ENCODE measurements at places on chromosomes 12 and 14. TPM values are rescaled to one million over a fixed set of nuclear protein-coding genes. Genes with fewer than 3 reads are reported as not detected.

Gene ZCRB1
- 22.1 TPM for polyA plus RNA-seq

Gene LUM
- 5.3 TPM for polyA plus RNA-seq

Gene ALDH1L2
- 0.31 TPM for polyA plus RNA-seq

Gene APEX1
- polyA plus RNA-seq = 90.0 TPM

Gene GARIN6
- not detected for polyA plus RNA-seq

Gene C14orf39
- polyA plus RNA-seq = 0.12 TPM

Gene SLCO1C1
- not detected for polyA plus RNA-seq

Gene IL22
- not detected for polyA plus RNA-seq

Gene ZBTB42
- 6.6 TPM for polyA plus RNA-seq

Gene RNASE3
- 0.05 TPM for polyA plus RNA-seq

Gene MUCL1
- polyA plus RNA-seq = not detected

Gene NANOG
- not detected for polyA plus RNA-seq

Gene NAV3
- polyA plus RNA-seq = 0.47 TPM

Gene WASHC3
- polyA plus RNA-seq = 25.6 TPM

All from psoas muscle (tissue), 8 donors.